ENCODE measurements at places on chromosomes 2 and 18.

GRCh38 chr2:218043100-218043499, 26.0 kb upstream of the RUFY4 start:
- DNase-seq: no peak

- no peak for DNase-seq
Observed at GRCh38 chr2:205646680-205647079, 35.6 kb upstream of the NRP2 start.

GRCh38 chr2:57479981-57480380, 566.6 kb upstream of the VRK2 start:
- no peak for DNase-seq

DNA sequence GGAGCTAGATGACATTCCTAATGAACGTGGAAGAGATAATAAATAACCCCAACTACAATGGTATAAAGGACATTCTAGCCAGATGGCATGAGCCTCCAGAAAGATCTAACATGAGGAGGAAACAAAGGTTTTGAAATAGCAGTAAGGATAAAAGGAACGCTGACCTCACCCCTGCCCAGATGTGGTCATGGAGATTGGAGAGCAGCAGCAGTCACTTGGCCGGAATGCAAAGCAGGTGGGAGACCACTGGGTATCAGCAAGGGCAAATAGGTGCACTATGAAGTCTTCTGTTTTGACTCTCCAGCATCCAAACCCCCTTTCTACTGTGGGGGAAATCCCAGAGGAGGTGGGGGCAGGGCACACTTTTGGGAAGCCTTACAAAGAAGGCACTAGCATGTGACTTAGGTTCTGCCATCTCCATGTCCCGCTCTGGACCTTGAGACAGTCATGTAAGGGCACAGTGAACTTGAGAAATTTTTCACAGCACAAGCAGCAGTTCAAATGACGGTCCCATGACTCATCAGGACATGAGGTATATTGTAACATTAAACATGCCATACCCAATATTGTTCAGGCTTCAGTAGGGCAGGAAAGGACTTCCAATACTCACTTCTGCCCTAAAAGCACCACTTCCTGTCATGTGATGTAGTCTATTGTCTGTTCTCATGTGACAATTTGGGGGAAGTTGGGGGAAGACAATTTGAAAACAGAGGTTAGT, 55.2 kb downstream of the METTL4 start:
- no peak for DNase-seq

GRCh38 chr18:45109271-45109670, 428.6 kb downstream of the SETBP1 start:
- DNase-seq: no peak

DNA sequence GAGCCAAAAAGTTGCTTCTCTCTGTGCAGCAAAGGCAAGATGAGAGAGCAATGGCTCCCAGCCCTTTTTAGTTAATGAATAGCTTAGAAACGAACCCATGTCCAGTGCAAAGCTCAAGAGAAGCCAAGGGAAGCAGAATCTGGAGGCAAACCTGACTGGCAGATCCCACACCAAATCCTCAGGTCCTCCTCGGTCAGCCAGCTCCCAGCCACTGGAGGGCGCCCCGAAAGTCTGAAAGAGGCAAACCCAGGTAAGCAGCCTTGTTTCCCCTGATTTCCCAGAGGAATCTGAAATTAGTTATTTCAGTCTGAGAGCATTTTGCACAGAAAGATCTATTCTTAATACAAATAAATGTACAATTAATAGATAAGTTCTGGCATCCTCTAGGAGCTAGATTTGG, 71.3 kb upstream of the PID1 start:
- no peak for DNase-seq

DNA sequence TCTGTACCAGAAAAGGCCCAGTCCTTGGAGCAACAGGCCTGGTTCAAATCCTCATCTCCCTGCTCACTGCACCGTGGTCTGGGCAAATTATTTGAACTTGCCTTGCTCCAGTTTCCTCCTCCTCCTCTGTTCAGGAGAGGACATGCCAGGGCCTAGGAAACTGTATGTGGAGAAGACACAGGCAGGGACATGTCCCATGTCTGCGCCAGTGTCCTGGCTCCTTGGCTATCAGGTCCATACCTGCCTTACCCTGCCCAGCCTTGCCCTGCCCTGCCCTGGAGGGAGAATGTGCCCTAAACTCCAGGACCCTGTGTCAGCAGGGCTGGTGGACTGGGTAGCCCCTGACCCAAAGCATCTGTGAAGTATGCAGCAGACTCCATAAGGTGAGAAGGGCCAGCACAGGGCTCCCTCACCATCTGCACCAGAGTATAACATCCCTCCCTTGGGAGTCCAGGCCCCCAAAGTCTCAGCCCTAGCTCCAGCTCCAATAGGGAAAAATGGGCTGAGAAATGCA, 165.3 kb downstream of the GALNT1 start:
- no peak for DNase-seq

- DNase-seq: no peak
Observed at GRCh38 chr2:160570376-160570775, 76.8 kb upstream of the RBMS1 start.

DNA sequence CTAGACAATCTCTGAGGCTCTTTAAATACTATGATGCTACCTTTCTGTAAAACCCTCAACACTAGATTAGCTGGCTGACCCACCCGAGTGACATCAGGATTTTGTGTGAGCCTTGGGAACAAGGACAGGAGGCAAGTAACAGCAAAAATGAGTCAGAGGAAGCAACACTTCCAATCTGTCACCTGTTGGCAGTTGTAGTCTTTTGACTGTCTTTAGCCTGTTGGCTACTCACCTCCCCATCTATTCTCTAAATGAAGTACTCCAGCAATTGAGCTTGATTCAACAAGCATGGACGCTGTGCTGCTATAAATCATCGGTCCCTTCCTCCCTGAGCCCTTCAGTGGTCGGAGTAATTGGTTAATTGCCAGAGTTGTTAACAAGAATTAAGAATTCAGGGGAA, 898.7 kb downstream of the BCL11A start:
- peak; percentile 23 for DNase-seq

DNA sequence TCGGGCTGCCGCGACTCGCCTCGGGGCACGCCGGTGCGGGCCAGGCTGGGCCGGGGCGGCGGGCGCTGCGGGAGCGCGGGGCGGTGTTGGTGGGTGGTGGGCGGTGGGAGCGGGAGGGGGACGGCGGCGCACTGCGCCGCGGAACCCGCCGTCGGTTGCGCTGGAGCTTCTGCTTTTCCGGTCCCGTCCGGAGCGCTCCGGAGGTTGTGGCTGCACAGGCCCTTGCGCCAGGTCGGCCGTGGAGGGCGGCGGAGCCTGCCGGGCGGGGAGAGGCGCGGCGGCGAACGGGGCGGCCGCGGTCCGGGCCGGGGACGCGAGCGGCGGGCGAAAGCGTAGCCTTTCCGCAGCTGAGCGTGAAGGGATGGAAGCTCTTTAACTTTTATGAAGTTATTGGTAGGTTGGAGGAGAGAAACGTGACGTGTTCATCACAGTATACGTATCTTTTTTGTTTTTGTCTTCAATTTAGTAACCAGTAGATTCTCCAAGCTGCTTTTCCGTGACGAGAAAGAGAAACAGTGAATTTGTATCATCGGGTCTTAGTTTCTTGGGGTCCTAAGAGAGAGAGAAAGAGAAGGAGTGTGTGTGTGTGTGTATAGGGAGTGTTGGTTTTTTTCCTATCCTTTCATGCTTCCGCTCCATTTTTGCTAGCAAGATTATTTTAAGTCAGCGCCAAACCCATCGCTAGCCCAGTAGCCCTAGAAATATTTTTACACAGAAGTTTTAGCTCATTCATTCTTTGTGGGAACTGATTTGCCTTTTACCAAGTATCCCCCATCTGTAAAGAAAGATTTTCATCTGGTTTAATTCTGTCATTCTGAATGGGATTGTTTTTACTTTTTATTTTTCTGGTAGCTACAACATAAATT, 535 bp downstream of the ATG4B start:
- no peak for DNase-seq

- no peak for DNase-seq
Observed at GRCh38 chr18:12630136-12630535, 27.8 kb downstream of the SPIRE1 start.

- no peak for DNase-seq
Observed at GRCh38 chr2:145739681-145740080, 1219.8 kb upstream of the ZEB2 start.

GRCh38 chr2:111519071-111519470, 364.9 kb downstream of the ANAPC1 start:
- DNase-seq: no peak

DNA sequence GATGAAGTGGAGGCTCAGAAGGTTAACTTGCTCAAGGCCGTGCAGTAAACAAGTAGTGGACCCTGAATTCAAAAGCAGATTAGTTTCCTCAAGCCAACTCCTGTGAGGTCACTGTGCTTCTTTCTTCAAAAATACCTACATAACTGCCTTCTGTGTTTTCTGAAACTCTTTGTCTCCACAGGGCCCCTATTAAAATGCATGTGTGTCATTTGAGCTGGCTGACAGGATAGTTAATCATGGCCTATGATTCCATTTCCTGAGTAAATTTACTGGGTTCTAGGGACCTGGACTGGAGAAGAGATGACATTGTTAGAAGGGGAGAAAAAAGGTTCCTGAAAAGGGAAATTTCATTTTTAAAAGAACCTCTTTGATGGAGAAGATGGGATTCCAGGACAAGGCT, 12.9 kb upstream of the DTNA start:
- no peak for DNase-seq

DNA sequence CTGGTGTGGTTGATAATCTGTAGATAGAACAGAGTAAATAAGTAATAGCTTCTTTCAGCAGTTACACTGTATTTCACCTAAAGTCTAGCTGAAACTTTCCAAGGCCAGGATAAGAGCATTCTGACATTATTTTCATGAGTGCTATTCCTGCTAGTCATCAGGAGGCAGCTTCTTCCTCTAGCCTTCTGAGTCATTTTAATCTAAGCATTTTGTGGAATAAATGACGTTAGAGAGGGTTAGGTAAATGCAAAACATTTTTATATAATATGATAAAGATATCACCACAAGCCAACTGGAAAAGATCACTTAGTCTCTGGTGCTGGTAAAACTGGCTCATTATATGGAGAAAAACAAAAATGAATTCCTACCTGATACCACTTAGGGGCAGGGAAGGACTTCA, 138.5 kb downstream of the MEP1B start:
- DNase-seq: no peak

GRCh38 chr2:109013051-109013450, 24.0 kb upstream of the EDAR start:
- no peak for DNase-seq

GRCh38 chr2:210226223-210226622, 976 bp upstream of the ACADL start:
- DNase-seq: no peak

GRCh38 chr2:20212459-20212870, 12.5 kb downstream of the SDC1 start:
- DNase-seq: no peak

DNA sequence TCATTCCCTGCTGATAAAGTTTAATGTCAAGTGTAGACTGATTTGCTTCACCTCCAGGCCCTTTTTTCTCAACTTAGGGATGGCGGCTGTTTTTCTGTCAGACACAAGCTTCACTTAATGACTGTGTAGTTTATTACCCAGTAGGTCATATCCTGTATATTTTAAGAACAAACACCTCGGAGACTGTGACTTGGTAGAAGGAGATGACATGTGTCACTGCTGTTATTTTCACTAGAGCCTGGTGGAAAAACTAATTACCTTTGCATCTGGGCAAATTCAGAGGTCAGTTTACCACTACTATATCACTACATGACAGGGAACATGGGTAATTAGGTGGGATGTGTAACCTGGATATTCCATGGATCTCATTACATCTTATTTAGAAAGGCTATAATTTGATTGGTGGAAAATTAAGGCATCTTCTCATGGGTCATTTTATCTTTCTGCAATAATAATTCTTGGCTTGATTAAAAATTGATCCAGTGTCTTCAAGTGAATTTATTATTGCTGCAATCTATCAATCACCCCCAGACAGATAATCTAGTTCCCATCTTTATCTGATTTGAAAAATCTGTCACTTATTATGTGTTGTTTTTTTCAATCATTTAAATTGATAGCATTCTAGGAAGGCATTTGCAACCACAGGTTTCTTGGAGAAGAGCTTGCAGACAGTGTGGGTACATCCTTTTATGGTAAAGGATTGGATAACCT, 353.8 kb upstream of the SPRED2 start:
- no peak for DNase-seq

GRCh38 chr2:23426263-23426905, 41.4 kb downstream of the KLHL29 start:
- no peak for DNase-seq

DNA sequence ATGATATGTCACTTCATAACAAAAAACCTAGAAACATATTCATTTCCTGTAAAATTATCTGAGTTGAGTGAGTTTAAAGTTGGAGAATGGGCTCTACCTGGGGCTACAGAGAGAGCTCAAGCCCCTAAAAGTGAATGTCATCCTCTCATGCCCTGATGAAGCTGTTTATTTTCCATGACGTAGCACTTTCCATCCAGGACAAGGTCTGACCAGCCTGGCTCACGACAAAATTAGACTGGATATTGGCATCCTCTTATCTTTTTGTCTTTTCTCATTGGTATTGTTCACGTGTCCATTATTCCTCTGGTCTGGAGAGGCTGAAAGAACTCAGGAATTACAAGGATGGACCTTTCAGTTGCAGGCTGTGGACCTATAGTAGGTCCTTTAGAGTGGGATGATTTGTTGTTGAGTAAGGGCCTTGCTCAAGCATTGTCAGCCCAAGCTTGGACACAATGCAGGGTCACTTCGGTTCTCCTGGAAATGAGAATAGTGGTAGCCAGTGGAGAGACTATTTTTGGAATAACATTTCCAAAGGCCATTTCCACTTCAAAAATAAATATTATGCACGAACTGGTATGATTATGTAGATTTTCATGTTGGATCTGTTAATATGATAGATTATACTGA, 24.4 kb upstream of the TDRD15 start:
- DNase-seq: no peak

- no peak for DNase-seq
Observed at GRCh38 chr18:35117951-35118411, 76.8 kb downstream of the MAPRE2 start.

DNA sequence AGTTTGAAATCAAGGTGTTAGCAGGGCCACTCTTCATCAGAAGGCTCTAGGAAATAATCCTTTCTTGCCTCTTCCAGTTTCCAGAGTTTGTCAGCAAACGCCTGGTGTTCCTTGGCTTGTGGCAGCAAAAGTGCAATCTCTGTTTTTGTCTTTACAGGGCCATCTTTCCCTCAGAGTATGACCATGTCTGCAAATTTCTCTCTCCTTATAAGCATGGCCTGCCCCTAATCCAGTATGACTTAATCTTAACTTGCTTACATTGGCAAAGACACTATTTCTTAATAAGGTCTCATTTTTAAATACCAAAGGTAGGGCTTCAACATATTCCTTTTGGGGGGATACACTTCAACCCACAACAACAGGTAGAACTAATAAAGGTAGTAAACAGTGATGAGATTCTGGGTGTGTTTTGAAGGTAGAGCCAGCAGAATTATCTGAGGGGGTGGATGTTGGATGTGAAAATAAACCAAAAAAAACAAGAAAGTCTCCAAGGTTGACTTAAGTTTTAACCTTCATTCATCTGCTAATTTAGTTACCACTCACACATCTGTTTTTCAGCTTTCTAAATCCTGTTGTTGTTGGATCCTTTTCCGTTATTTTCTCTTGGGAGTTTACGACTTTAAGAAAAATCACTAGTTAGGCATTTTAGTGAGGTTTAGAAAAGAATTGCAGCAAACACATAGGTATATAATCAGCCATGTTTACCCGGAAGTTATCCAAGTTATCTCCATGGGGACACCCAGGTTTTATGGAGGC, 234.4 kb upstream of the FIGN start:
- no peak for DNase-seq

All from NCI-H446 (cell line).